ENCODE measurements at places on chromosomes 7 and 10. TPM values are rescaled to one million over a fixed set of nuclear protein-coding genes. Genes with fewer than 3 reads are reported as not detected.

DNA sequence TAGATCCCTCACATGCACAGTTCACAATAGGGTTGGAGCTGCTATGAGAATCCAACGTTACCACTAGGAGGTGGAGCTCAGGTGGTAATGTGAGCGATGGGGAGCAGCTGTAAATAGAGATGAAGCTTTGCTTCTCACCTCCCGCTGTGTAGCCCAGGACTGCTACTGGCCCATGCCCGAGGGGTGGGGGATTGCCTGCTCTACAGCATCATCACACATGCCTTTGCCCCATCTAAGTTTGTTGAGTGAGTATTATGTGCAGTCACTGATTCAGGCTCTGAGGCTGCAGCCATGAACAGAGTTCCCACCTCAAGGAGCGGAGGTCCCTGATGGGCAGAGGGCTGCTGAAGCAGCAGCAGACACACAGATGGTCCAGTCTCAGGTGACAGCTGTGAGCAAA, 94.1 kb downstream of the CHST15 start:
- no peak overlapping the region for H3K4me3 ChIP-seq
- no peak overlapping the region for H3K27ac ChIP-seq
- no peaks in the 10 kb centered on the region for H3K27me3 ChIP-seq
- H3K4me1 ChIP-seq = peaks cover 41% of the 10 kb centered on the region
- no peaks in the 10 kb centered on the region for H3K36me3 ChIP-seq
- peak; percentile 79 for DNase-seq

- no peaks in the 10 kb centered on the region for H3K27me3 ChIP-seq
- H3K4me1 ChIP-seq = peaks cover 4% of the 10 kb centered on the region
- H3K27ac ChIP-seq = no peak overlapping the region
- peak; percentile 85 for DNase-seq
- H3K4me3 ChIP-seq = no peak overlapping the region
Measured at GRCh38 chr7:44379366-44380188, 54.2 kb upstream of the CAMK2B start.

- H3K27ac ChIP-seq = no peak overlapping the region
- DNase-seq = no peak
- H3K27me3 ChIP-seq = no peaks in the 10 kb centered on the region
- H3K36me3 ChIP-seq = no peaks in the 10 kb centered on the region
- H3K4me1 ChIP-seq = no peaks in the 10 kb centered on the region
Measured at GRCh38 chr7:119270045-119270464, 1002.9 kb upstream of the KCND2 start.

AEBP1 gene
- 234 TPM for total RNA-seq

SP8 gene
- total RNA-seq = not detected

TRIL gene
- total RNA-seq = 9.4 TPM

Data from esophagus muscularis mucosa (tissue), 4 donors.